H1 (cell line): ENCODE measurements at places on chromosomes 11 and 22.

DNA sequence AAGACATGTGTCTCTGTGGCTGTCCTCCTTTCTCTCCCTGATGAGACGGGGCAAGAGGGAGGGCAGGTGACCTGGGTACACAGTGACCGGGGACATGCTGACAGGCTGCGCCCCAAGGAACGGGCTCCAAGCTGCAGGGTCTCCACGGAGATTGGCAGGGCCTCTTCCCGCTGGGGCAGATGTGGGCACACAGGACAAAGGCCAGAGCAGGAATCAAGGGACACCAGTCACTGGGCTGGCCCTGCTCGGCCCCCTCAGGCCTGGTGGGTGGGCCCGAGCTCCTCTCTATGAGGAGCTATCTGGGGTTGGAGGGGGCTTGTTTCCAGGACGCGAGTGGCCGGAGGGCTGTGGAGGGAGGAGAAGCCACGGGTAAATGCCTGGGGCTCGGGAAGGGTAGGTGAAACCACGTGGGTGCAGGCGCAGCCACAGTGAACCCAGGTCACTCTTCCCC lies 11.2 kb downstream of the PNPLA5 start:
- H3K36me3 ChIP-seq: no peaks in the 10 kb centered on the region
- H3K4me3 ChIP-seq: no peak overlapping the region
- 0 out of 2 replicates have a peak, but pooled peaks cover 3% of the 10 kb centered on the region for H3K4me1 ChIP-seq
- H3K27me3 ChIP-seq: no peaks in the 10 kb centered on the region

- no peaks in the 10 kb centered on the region for H3K36me3 ChIP-seq
- H3K4me1 ChIP-seq: peaks cover 5% of the 10 kb centered on the region
- H3K4me3 ChIP-seq: no peak overlapping the region
- no peak overlapping the region for H3K27ac ChIP-seq
- H3K27me3 ChIP-seq: 0 out of 2 replicates have a peak, but pooled peaks cover 6% of the 10 kb centered on the region
Measured at GRCh38 chr11:128920666-128921065, 22.0 kb downstream of the TP53AIP1 start.

DNA sequence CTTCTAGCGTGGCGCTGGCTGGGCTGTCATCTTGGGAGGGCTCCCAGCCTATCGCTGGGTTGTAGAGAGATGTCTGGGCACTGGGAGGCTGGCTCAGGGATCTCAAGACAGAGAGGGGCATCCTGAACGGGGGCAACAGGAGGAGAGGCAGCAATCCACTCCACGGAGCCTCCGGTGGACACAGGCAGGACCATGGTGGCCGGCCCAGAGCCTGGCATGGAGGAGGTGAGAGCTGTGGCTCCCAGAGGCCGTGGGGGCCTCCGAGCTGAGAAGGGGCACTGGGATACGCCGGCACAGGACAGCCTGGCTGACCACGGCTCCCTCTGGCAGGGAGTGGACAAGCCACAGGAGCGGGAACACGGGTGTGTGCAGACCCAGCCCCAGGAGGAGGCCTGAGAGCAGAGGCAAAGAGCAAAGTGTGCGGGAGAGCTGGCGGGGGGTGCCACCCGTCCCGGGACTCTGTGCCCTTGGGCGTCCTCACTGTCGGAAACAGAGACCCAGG lies 9.1 kb downstream of the MRGPRF start:
- H3K4me3 ChIP-seq: no peak overlapping the region
- H3K27me3 ChIP-seq: no peaks in the 10 kb centered on the region
- H3K4me1 ChIP-seq: 0 out of 2 replicates have a peak, but pooled peaks cover 3% of the 10 kb centered on the region
- H3K27ac ChIP-seq: no peak overlapping the region
- no peak for DNase-seq

DNA sequence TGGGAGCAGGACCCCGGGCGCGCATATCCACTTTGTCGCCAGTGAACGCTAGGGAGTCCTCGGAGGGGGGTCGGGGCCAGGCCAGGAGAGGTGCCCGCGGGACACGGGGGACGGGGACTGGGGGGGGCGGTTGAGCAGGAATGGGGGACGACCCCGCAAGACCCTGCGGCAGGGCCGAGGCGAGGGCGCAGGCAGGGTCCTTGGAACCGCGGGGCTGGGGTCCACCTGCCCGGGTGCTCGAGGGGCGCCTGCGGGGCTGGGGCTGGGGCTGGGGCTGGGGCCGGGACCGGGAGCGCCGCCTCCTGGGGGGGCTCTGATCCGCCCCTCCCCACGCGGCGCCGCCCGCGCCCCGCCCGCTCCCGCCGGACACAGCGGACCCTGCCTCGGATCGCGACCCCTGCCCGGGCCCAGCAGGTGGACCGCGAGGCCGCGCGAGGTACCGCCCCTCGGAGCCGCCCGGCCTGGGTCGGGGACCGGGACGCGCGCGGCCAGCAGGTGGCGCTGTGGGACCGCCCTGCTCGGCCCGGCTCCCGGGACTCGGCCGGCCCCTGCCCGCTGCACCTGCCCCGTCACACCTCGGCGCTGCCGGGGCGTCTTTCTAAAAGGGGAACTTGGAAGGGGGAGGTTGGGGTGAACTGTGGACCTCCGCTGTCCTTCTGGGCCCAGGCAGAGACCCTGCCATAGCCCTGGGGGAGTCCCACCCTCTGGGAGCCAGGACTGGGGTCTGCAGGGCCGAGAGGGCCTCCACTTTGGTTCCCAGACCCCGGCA lies 11.0 kb downstream of the CRELD2 start:
- peak; percentile 94 for DNase-seq
- H3K36me3 ChIP-seq: no peaks in the 10 kb centered on the region
- 0 out of 2 replicates have a peak, but pooled peaks cover 3% of the 10 kb centered on the region for H3K4me1 ChIP-seq
- H3K27me3 ChIP-seq: peaks cover 9% of the 10 kb centered on the region
- no peak overlapping the region for H3K4me3 ChIP-seq

DNA sequence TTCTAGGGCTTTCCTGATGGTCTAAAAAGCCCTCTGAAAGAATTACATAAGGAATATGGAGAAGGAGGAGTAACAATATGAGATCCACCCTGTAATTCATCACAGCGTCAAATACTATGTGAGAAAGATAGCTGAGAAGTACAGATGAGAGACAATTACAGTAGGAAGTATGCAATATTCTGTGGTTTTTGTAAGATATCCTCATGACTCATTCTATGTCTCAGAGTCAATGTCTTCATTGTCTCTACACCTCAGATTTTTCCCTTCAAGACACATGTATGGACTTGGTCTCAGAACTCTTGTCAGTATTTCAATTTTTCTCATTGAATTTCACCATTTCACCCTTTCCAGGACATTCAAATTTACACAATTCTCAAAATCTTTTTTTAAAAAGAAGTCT lies 343.3 kb upstream of the CTSC start:
- no peak overlapping the region for H3K27ac ChIP-seq
- H3K36me3 ChIP-seq: no peaks in the 10 kb centered on the region
- H3K27me3 ChIP-seq: no peaks in the 10 kb centered on the region
- H3K4me1 ChIP-seq: no peaks in the 10 kb centered on the region

GRCh38 chr11:105553025-105553424 lies 56.8 kb upstream of the GRIA4 start:
- H3K27me3 ChIP-seq: no peaks in the 10 kb centered on the region
- no peak overlapping the region for H3K4me3 ChIP-seq
- DNase-seq: no peak
- no peaks in the 10 kb centered on the region for H3K4me1 ChIP-seq
- H3K27ac ChIP-seq: no peak overlapping the region

GRCh38 chr22:19879246-19879570 lies 24.5 kb upstream of the GNB1L start:
- no peaks in the 10 kb centered on the region for H3K27me3 ChIP-seq
- DNase-seq: no peak
- no peak overlapping the region for H3K4me3 ChIP-seq
- no peak overlapping the region for H3K27ac ChIP-seq

DNA sequence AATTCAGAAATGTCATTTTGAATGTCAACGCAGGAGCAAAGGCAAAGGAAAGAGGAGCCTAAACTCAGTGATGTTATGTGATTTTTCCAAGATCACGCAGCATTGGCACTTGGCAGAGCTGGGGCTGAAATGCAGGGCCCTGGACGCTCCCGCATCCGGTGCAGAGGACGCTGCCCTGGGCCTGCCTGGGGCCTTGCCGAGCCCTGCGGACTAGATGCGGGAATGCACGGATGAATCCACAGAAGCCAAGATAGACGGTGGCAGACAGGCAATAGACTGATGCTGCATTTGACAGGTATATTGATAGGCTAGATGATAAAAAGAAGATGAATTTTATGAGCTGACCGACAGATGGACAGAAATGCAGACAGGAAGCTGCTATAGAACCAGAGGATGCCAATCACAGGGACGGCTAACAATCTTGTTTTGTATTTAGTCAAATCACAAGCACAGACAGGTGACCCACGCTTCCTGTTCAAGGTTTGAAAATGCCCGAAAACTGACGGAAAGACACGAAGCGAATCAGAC lies 696 bp upstream of the MARK2 start:
- no peak for DNase-seq
- peak overlapping the region; percentile 17; the same call in 1 of the 2 replicates for H3K4me3 ChIP-seq
- H3K36me3 ChIP-seq: no peaks in the 10 kb centered on the region
- H3K4me1 ChIP-seq: peaks cover 21% of the 10 kb centered on the region

GRCh38 chr11:76717816-76718215 lies 47.3 kb upstream of the LRRC32 start:
- no peak for DNase-seq
- H3K36me3 ChIP-seq: no peaks in the 10 kb centered on the region
- no peaks in the 10 kb centered on the region; the same call in 1 of the 2 replicates for H3K27me3 ChIP-seq
- no peak overlapping the region for H3K4me3 ChIP-seq
- no peaks in the 10 kb centered on the region for H3K4me1 ChIP-seq

DNA sequence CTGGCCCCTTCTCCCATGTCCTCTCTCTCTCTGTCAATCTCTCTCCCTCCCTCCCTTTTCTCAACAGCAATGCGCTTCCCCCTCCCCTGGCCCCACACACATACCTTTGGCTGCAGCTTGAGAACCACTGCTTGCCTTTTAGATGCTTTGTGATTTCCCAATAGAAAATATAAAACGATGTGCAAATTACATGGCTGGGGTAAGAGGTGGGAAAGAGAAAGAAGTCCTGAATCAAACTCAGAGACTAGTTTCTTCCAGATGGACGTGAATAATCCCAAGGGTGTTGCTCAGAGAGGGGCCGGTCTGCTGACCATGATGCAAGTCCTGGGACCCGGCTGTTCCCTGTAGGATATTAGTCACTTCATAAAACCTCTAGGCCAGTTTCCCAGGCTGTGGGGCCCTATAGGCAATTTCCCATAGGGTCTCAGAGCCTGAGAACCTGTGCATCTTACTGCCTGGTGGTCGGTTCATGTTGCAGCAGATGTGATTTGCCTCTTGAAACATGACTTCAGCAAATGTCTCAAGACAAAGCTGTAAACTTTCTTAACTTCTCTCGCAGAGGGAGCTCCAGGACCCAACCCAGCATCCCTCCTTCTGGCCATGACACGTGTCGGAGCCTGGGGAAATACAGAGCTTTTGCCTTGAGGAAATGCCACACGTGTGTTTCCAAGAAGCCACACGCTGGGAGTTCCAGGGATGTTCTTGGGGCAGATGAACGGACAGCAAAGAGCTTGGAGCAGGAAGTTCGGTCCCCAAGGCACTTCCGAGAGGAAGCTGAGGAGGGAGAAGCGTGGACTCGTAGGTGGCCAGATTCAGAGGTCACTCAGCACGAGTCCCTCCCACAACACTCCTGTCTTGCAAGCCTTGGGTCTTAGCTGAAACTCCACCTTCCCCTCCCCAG lies 34.5 kb upstream of the ETS1 start:
- H3K27ac ChIP-seq: no peak overlapping the region
- H3K36me3 ChIP-seq: no peaks in the 10 kb centered on the region
- H3K4me3 ChIP-seq: no peak overlapping the region
- peaks cover 2% of the 10 kb centered on the region for H3K4me1 ChIP-seq

DNA sequence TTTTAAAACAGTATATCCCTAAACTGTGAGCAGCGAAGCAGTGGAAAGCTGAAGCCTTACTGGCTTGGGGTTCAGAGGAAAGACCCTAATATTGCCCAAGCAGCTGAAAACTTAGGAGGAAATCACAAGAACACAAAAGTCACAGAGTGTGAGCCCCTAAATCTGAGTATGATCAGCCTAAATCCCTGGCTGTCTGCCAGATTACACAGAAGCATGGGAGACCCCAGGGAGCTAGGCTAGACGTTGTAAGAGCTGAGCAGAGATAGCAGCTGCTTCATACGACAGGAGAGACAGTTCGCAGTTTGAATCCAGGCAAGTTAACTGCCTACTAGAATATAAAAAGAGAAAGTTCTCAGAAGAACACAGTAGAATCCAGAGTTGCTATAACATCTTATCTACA lies 81.2 kb downstream of the PACS1 start:
- H3K27me3 ChIP-seq: no peaks in the 10 kb centered on the region
- no peaks in the 10 kb centered on the region for H3K36me3 ChIP-seq
- DNase-seq: no peak
- no peaks in the 10 kb centered on the region for H3K4me1 ChIP-seq

GRCh38 chr11:44746894-44747293 lies 20.1 kb downstream of the TSPAN18 start:
- H3K4me3 ChIP-seq: no peak overlapping the region
- peaks cover 8% of the 10 kb centered on the region for H3K4me1 ChIP-seq

- DNase-seq: no peak
- no peaks in the 10 kb centered on the region for H3K36me3 ChIP-seq
- no peaks in the 10 kb centered on the region for H3K27me3 ChIP-seq
- H3K27ac ChIP-seq: no peak overlapping the region
- no peak overlapping the region for H3K4me3 ChIP-seq
Measured at GRCh38 chr11:31874631-31875191, 63.6 kb upstream of the PAX6 start.

- H3K4me3 ChIP-seq: no peak overlapping the region
- no peak overlapping the region for H3K27ac ChIP-seq
- no peaks in the 10 kb centered on the region for H3K27me3 ChIP-seq
- no peaks in the 10 kb centered on the region for H3K4me1 ChIP-seq
- DNase-seq: no peak
Measured at GRCh38 chr11:67574938-67575337, 8.7 kb upstream of the GSTP1 start.

GRCh38 chr22:46110215-46110614 lies 40.1 kb upstream of the PPARA start:
- H3K36me3 ChIP-seq: no peaks in the 10 kb centered on the region; the same call in 1 of the 2 replicates
- H3K4me3 ChIP-seq: no peak overlapping the region
- no peak overlapping the region for H3K27ac ChIP-seq
- DNase-seq: no peak

DNA sequence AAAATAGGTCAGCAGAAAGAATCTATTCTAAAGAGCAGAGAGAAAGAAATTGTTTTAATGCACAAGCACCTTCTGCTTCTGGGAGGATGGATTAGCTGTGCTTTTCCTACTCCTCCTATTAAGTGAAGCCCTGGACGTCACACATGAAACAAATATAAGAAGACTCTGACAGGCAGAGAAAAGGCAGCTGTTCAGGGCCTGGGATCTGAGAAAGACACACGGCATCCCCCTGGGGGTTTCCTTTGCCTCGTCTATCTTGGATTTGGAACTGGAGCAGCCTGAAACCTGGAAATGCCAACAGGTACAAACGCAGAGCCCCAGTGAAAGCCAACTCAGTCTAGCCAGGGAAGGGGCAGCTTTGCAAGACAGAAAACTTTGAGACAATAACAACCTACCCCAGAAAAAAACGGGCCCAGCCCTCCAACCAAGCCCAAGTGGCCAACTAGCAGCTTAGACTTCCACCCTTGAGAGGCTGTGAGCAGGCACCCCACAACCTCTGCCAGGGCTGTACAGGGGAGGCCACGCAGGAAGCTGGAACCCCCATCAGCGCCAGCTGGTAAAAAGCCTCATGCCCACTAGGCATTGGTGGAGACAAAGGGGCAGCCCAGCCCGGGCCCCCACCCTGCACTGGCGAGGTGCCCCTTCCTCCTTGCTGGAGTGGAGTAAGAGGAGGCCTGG lies 7.3 kb downstream of the CERK start:
- no peaks in the 10 kb centered on the region for H3K36me3 ChIP-seq
- DNase-seq: no peak
- peaks cover 11% of the 10 kb centered on the region for H3K4me1 ChIP-seq
- no peak overlapping the region for H3K4me3 ChIP-seq
- no peak overlapping the region for H3K27ac ChIP-seq
- H3K27me3 ChIP-seq: no peaks in the 10 kb centered on the region

- H3K27ac ChIP-seq: no peak overlapping the region
- no peaks in the 10 kb centered on the region for H3K36me3 ChIP-seq
- H3K4me3 ChIP-seq: no peak overlapping the region
- peaks cover 11% of the 10 kb centered on the region for H3K4me1 ChIP-seq
Measured at GRCh38 chr22:30248484-30248883, 1.9 kb upstream of the LIF start.
